ENCODE measurements at places on chromosomes 4 and X.

- DNase-seq: no peak
These were observed 588.0 kb downstream of the CCSER1 start for GRCh38 chr4:90715242-90715641.

GRCh38 chr4:167452922-167453430 lies 218.7 kb upstream of the SPOCK3 start:
- no peak for DNase-seq

GRCh38 chr4:16938512-16939040 lies 40.1 kb upstream of the LDB2 start:
- DNase-seq: no peak

DNA sequence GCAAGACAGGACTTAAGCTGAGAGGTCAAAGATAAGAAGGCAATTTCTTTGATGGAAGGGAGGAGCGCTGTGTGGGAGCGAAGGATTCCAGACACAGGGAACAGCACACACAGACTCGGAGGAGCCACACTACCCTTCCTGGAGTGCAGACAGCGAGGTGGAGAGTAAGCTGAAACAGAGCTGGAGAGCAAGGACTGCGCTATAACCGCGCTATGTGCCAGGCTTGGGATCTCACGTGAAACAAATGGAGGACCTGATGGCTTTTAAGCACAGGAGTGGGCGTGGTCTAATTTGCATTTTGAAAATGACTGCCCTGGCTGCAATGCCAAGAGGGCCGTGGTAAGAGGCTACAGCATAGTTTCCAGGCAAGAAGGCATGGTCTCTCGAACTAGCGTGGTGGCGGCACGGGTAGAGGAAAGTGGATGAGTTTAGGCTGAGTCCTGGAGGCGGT lies 113.9 kb upstream of the SORBS2 start:
- DNase-seq: no peak

DNA sequence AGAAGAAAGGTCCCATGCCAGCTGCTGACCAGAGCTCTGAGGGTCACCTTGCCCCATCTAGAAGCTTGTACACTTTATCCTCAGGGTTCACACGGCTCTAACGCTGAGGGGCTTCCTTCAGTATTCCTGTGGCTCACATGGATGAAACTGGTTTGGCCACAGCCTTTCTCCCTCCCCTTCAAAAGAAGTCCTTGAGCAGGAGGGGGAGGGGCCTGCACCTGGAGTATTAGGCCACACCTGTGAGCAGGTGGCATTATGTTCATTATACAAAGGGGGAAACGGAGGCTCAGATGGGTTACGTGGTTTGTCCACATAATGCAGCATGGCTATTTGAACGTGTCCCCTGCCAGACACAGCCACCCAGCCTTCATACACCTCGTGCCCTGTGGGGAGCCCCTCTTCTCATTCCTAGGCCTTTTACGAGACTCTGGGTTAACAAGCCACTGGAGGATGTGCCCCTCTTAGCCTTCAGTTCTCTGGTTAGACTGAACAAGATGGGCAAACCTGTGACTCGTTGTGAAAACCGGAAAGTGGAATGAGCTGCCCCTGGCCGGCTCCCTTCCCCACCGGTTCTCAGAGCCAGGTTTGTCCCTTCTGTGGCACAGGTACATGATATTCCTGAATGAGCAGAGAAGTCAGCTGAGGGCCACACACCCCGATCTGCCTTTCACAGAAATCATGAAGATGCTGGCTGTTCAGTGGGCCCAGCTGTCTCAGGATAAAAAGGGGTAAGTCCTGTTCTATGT lies 27.2 kb upstream of the JAKMIP1 start:
- DNase-seq: no peak

GRCh38 chrX:52422884-52423283 lies 54.1 kb downstream of the XAGE2 start:
- no peak for DNase-seq

GRCh38 chr4:38665551-38666411 lies 1.8 kb downstream of the KLF3 start:
- DNase-seq: no peak

DNA sequence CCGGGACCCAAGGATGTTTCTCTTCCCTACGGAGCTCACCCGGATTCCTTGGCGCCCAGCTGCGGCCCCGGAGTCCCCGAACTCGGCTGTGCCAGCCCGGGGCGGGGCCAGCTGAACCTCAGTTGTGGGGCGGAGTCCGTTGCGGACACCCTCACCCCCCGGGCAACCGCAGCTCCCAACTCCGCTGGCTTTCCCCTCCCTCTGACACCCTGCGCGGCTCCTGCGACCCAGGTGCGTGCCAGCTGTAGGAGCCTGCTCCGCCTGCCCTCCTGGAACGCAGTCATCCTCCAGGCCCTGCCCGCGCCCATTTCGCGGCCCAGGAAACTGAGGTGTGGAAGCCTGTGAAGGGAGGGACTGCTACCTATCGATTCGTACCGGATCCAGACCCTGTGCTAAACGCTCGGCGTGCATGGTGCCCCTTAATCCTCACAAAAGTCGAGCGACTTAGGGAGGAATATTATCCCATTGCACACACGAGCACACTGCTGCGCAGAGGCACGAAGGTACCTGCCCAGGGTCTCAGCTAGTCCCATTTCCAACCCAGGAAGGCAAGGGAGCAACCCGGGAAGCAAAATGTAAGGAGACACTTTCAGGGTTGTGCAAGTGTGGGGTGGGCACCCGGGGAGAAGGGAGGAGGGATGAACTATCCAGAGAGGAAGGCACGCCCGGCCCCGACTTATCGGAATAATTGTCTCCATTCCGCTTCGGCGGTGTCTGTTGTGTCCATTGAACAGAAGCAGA lies 12.3 kb downstream of the MSX1 start:
- DNase-seq: no peak

GRCh38 chr4:187191676-187192075 lies 468.0 kb upstream of the FAT1 start:
- no peak for DNase-seq

- DNase-seq: no peak
These were observed 68.2 kb downstream of the MRPL1 start for GRCh38 chr4:77930876-77931275.

- no peak for DNase-seq
These were observed 895 bp downstream of the ADGRL3 start for GRCh38 chr4:61200916-61201526.

- DNase-seq: no peak
These were observed 41.9 kb downstream of the ARHGEF38 start for GRCh38 chr4:105594099-105595010.

DNA sequence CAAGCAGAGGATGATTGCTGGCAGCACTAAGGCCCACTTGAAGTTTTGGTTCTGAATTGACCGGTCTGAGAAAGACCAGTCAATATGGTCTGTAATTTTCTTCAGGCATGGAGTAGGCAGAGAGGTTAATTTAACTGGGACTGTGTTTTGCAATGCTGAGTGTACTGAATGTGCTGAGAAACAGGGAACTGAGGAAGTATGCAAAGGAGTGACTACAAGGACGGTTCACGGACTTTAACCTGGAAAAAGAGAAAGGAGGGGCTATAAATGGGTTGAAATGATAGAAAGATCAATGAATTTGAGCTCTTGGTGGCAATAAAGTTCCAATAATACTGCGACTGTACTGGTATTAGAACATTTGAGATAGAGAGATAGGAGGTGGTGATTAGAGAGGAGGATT lies 84.5 kb downstream of the MAGEB17 start:
- DNase-seq: no peak

DNA sequence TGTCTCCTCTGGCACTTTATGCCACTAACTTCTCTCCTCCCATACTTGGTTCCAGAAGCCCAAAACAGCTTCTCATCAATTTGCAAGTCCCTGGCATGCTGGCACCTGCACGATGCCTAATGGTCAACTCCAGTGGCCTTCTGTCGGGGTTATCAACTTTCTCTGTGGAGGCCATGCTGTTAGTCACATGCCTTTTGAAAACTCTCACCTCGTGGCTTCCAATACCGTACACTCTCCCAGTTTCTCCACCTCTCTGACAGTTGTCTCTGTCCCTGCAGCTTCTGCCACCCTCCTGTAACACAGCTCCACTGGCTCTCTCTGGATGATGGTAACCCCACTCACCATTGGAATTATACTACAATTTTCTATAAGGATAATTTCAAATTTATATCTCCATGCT lies 324.0 kb downstream of the NR3C2 start:
- no peak for DNase-seq

- DNase-seq: no peak
These were observed 69.2 kb downstream of the SORBS2 start for GRCh38 chr4:185742766-185743165.

GRCh38 chr4:102217345-102217744 lies 127.9 kb downstream of the SLC39A8 start:
- no peak for DNase-seq

DNA sequence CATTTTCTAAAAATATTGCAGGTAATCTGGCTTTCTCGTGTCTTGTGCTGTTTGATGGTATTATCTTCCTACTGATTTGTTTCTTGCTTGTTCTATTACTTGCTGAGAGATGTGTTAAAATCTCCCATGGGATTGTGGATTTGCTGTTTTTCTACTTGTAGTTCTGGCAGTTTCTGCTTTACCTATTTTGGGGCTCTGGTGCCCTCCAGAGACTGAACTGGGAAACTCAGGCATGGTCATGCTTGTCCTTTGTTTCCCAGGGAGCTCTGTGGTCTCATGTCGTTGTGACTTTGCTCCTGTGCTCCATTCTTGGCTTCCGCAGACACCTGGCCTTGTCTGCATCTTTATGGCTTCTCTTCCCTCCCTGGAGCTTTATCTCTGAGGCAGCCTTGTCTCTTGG lies 39.5 kb downstream of the NSD2 start:
- peak; percentile 20 for DNase-seq

Measured in NCI-H2171 (cell line).